ENCODE measurements at places on chromosomes 1 and 21. TPM values are rescaled to one million over a fixed set of nuclear protein-coding genes. Genes with fewer than 3 reads are reported as not detected.

GRCh38 chr1:102045752-102046151 lies 49.0 kb upstream of the OLFM3 start:
- no peaks in the 10 kb centered on the region for H3K27me3 ChIP-seq
- no peak for DNase-seq
- no peaks in the 10 kb centered on the region for H3K36me3 ChIP-seq
- no peak overlapping the region for H3K4me3 ChIP-seq
- H3K4me1 ChIP-seq: no peaks in the 10 kb centered on the region

GRCh38 chr1:179663810-179664209 lies 72.2 kb downstream of the TDRD5 start:
- H3K4me1 ChIP-seq: no peaks in the 10 kb centered on the region
- no peak overlapping the region for H3K27ac ChIP-seq
- no peaks in the 10 kb centered on the region for H3K27me3 ChIP-seq
- H3K4me3 ChIP-seq: no peak overlapping the region
- DNase-seq: no peak

TMEM52 gene
- 0.50 TPM for total RNA-seq

DNA sequence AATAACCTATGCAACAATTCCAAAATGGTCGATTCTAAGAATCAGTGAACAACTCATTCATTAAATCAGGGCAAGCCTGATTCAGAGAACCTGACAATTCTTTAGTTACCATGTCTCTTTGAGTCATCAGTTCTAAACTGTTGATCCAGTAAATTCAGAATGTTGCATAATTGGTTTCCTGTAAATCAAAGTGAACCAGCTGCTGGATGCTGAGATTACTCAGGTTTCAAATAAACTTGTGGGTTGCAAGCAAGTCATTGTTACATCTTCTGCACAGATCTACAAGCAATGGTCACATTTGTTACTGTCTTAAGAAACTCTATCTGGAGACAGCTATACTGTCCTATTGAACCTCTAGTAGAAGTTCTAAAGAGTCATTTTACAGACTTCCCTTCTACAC lies 16.5 kb downstream of the PLA2G2D start:
- no peaks in the 10 kb centered on the region for H3K36me3 ChIP-seq
- no peaks in the 10 kb centered on the region for H3K4me1 ChIP-seq
- no peak overlapping the region for H3K4me3 ChIP-seq
- no peak overlapping the region for H3K27ac ChIP-seq
- no peak for DNase-seq

AZIN2 gene
- 4.9 TPM for total RNA-seq

RAP1GAP gene
- 39.2 TPM for total RNA-seq

GRCh38 chr1:1069711-1070676 lies 4.1 kb downstream of the RNF223 start:
- H3K27me3 ChIP-seq: no peaks in the 10 kb centered on the region
- H3K36me3 ChIP-seq: no peaks in the 10 kb centered on the region
- peaks cover 4% of the 10 kb centered on the region for H3K4me1 ChIP-seq

DNA sequence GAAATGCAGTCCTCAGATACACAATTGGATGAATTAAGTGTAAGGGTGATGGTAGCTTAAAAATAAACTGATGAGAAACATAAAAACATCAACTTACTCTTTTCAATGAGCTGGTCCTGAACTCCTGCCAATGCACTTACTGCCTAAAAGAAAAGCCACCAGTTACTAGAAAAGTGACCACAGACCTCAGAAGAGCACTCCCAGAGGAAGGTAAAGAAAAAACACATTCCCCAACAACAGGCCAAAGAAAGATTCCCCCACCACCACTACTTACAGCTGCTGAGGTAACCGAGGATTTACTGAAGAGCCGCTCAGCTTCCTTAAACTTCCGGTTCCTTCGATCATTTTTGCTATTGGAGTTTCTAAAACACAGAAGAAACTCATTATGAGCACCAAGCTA lies 5.4 kb downstream of the MEAF6 start:
- no peak for DNase-seq
- H3K36me3 ChIP-seq: peaks cover 8% of the 10 kb centered on the region
- H3K27me3 ChIP-seq: no peaks in the 10 kb centered on the region
- H3K4me3 ChIP-seq: no peak overlapping the region
- H3K27ac ChIP-seq: no peak overlapping the region
- no peaks in the 10 kb centered on the region for H3K4me1 ChIP-seq

DNA sequence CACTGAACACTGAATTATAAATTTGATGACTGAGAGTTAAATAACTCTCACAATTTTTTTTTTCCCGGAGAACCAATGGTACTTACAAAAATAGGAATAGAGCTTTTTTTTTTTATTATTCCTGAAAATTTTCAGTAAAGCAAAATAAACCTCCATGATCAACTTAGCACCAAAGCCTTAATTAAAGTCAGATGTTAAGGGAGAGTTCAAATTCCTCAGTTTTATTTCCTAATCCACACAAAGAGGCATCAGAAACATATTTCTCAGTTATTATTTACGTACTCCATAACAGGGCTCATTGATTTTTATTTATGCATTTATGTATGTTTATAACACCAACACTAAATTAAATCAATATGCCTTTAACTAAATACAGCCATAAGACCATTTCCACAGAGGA lies 55.5 kb downstream of the PLPPR5 start:
- no peaks in the 10 kb centered on the region for H3K27me3 ChIP-seq
- no peaks in the 10 kb centered on the region for H3K4me1 ChIP-seq
- no peak for DNase-seq
- H3K27ac ChIP-seq: no peak overlapping the region

GSTM5 gene
- 4.2 TPM for total RNA-seq

DNA sequence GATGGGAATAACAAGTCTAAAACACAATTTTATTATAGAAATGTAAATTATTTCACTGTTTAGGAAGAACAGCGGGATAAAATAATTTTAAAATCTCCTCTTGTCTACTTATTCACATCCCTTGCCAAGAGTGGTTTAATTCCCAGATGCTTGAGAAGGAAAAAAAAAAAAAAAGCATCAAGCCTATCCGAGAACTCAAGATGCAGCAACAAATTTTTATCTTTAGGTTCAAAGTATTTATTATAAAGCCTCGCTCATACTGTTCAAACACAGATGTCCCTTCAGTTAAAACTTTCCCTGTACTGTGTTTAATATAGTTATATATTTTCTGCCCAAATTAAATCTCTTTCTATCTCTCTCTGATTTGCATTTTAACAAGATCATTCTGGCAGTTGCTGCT lies 1615.8 kb downstream of the PLA2G4A start:
- H3K4me1 ChIP-seq: no peaks in the 10 kb centered on the region
- DNase-seq: no peak
- H3K27me3 ChIP-seq: no peaks in the 10 kb centered on the region
- H3K4me3 ChIP-seq: no peak overlapping the region
- no peaks in the 10 kb centered on the region for H3K36me3 ChIP-seq
- no peak overlapping the region for H3K27ac ChIP-seq

GRCh38 chr1:22494144-22494543 lies 42.5 kb downstream of the ZBTB40 start:
- no peak overlapping the region for H3K4me3 ChIP-seq
- no peak overlapping the region for H3K27ac ChIP-seq
- H3K36me3 ChIP-seq: peaks cover 15% of the 10 kb centered on the region
- no peak for DNase-seq

GRCh38 chr1:221487781-221488524 lies 253.9 kb downstream of the DUSP10 start:
- no peak overlapping the region for H3K4me3 ChIP-seq
- H3K36me3 ChIP-seq: no peaks in the 10 kb centered on the region
- no peak overlapping the region for H3K27ac ChIP-seq
- DNase-seq: peak; percentile 34
- H3K4me1 ChIP-seq: no peaks in the 10 kb centered on the region

CENPL gene
- total RNA-seq: 3.7 TPM

DNA sequence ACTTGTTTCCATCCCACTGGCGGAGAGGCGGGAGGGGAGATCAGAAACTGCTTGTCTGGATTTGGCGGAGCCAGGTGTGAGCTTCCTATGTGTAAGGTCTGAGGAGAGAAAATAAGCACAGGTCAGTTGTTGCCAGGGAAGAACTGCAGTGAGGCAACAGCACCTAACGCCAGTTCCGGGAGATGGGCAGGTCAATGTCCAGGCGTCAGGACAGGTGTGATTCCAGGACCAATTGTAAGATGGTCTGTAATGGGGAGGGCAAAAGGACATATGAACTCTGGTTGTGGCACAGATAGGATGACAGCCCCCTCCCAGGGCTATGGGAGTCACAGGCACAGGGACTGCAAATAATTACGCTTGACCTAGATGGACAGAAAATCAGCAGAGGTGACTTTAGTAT lies 9.6 kb upstream of the KCNE1 start:
- no peaks in the 10 kb centered on the region for H3K27me3 ChIP-seq
- H3K27ac ChIP-seq: no peak overlapping the region
- peaks cover 6% of the 10 kb centered on the region for H3K4me1 ChIP-seq

DNA sequence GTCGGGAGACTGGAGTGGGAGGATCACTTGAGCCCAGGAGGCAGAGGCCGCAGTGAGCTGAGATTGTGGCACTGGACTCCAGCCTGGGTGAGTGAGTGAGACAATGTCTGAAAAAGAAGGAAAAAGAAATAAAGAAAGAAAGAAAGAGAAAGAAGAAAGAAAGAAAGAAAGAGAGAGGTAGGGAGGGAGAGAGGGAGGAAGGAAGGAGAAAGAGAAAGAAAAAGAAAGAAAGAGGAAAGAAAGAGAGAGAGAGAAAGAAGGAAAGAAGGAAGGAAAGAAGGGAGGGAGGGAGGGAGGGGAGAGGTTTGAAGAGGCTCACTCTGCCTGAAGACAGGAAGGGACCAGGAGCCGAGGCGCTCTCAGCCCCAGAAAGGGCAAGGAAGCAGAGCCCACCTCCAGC lies 4.8 kb upstream of the TCP10L start:
- no peak overlapping the region for H3K27ac ChIP-seq
- H3K27me3 ChIP-seq: no peaks in the 10 kb centered on the region
- H3K4me3 ChIP-seq: no peak overlapping the region
- H3K36me3 ChIP-seq: no peaks in the 10 kb centered on the region
- no peaks in the 10 kb centered on the region for H3K4me1 ChIP-seq

DNA sequence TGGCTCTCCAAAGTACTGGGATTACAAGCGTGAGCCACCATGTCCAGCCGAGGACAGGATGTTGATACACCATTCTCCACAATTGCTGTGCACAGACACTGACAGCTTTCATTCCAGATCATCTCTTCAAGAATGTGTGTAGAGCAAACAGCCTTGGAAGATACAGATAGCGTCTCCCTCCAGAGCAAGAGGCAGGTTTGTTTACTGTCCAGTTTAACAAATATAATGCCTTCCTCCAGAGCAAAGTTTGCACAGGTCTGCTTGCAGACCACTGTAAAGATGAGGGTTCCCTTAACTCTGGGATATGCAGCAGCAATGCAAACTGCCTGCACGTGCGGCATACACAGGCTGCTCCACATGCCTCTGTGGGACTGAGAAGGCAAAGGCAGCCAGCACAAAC lies 4.6 kb downstream of the TMPRSS3 start:
- DNase-seq: no peak
- H3K4me3 ChIP-seq: no peak overlapping the region
- H3K27me3 ChIP-seq: no peaks in the 10 kb centered on the region
- no peaks in the 10 kb centered on the region for H3K36me3 ChIP-seq

DNA sequence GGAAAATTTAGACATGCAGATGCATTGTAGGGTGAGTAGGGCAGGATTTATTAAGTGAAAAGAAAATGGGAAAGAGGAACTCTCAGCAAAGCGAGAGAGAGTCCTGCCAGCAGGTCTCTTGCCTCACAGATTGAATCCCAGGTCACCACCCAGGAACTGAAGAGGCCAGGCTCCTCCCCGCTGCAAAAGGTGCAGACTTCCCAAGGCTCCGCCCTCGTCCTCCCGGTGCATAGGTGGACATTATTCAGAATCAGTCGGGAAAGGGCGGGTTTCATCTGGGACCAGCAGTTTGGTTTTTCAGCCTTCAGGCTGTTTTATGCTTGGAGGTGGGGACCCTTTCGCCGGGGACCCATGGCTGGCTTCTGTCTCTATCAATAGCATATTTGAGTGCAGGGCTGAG lies 41.6 kb upstream of the APP start:
- no peak overlapping the region for H3K4me3 ChIP-seq
- no peak for DNase-seq
- H3K36me3 ChIP-seq: no peaks in the 10 kb centered on the region
- no peak overlapping the region for H3K27ac ChIP-seq
- no peaks in the 10 kb centered on the region for H3K4me1 ChIP-seq

DNA sequence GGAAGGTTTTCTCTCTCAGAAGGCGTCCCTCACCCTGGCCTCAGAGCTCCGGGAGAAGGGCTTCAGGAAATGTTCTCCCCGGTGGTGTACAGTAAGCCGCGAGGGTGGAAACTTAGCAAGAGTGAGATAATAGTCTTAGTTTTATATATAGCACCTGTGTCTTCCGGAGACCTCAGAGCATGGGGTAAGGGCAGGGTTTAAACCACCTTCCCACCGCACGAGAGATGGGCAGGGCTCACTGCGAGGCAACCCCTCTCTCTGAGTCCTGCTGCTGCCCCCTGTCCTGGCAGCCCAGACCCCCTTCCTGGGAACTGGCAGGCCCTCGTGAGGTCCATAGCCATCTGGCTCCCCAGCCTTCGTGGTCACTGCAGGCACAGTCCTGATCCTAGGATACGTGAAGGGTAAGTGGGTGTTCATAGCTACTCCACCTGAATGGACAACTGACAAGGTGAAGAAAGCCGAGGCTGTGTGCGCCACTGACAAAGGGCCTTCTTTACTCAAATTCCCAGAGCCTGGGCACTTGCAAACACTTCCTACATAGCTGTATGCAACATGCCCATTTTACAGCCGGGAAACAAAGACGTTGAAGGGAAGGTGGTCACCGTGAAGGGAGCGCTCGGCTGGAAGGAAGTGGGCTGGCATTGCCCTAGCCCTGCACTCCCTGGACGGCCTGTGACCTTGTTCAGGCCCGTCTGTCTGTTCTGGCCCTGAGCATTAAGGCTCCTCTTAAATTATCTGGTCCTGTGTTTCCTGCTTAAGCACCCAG lies 26.9 kb downstream of the ITPKB start:
- no peaks in the 10 kb centered on the region for H3K27me3 ChIP-seq
- no peaks in the 10 kb centered on the region for H3K36me3 ChIP-seq
- no peak for DNase-seq
- no peak overlapping the region for H3K4me3 ChIP-seq
- H3K4me1 ChIP-seq: peaks cover 15% of the 10 kb centered on the region

BRINP3 gene
- 1.8 TPM for total RNA-seq

PTCH2 gene
- 1.2 TPM for total RNA-seq

TFF3 gene
- 22.4 TPM for total RNA-seq

DNA sequence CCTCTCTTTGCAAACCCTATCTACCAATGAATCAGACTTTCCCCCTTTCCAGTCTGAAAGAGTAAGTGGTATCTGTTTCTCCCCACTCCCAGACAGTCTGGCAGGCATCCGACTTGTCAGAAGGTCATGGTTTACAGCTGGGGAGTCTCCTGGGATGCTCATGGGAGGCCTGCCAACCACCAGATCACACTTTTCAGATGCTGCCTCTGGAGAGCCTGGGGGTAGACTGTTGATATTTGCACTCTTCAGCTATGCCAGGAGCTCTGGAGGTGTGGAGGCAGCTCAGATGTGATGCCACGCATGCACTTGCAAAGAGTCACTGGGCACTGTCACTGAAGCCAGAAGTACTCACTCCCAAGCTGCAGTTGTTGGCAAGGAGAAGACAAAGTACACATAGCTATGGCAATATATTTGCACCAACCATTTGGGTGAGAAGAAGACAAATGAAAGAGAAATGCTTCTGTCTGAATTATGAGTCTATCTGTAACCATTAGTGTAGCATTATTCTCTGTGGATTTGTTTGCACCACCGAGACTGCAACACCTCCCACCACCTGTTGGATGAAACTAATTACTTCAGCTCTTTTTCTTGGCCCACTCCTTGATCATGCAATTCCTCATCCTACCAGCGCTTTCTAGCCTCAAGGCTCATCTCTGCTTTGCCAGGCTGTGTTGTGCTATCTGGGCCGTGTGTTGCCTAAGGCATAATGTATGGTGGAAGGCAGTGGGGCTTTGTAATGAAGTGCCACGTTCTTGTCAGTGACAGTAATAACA lies 133.0 kb upstream of the SPAG17 start:
- H3K4me1 ChIP-seq: no peaks in the 10 kb centered on the region
- H3K36me3 ChIP-seq: no peaks in the 10 kb centered on the region
- no peak for DNase-seq
- H3K4me3 ChIP-seq: no peak overlapping the region
- no peaks in the 10 kb centered on the region for H3K27me3 ChIP-seq

GBP1 gene
- 17.9 TPM for total RNA-seq

All from kidney (tissue), 22 donors.